ENCODE measurements at places on chromosomes 1 and 21. TPM values are rescaled to one million over a fixed set of nuclear protein-coding genes. Genes with fewer than 3 reads are reported as not detected.

HTR1D gene
- total RNA-seq: 3.5 TPM

HCRTR1 gene
- total RNA-seq: not detected

LDLRAD1 gene
- 0.30 TPM for total RNA-seq

DNA sequence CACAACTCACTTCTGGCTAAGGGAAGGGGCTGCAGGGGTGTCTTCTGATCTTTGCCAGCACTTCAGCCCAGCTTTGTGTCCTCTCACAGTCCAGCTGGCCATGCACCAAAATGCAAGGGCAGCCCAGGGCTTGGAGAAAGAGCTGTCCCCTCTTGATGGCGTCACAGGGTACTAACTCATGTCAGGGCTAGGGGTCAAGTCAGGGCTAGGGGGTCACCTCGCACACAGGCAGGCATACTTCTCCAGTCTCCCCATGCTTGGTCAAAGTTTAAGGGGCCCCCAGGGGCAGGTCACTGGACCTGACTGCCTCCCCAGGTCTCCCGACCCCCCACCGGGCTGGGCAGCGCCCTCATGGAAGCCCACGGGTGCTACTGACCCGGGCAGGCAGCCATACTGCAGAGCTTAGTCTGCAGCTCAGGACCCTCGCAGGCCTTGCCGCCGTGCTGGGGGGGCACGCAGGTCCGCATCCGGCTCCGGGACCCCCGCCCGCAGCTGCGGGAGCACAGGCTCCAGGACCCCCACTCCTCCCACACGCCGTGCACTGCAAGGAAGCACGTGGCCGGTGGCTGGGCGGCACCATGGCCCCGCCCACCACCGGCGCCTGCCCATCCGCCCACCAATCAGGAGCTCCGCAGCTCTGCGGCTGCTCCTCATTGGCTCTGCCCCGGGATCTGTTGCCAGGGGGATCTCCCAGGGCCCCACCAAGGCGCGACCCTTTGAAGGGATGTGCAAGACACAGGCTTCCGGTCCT is 21.5 kb downstream of the ADGRB2 start:
- no peak for DNase-seq
- H3K27me3 ChIP-seq: no peaks in the 10 kb centered on the region
- H3K36me3 ChIP-seq: no peaks in the 10 kb centered on the region

FMOD gene
- total RNA-seq: not detected

- DNase-seq: no peak
- H3K36me3 ChIP-seq: no peaks in the 10 kb centered on the region
- no peak overlapping the region for H3K4me3 ChIP-seq
- H3K4me1 ChIP-seq: no peaks in the 10 kb centered on the region
Measured at GRCh38 chr1:25716320-25716719, 83.7 kb upstream of the SELENON start.

GRCh38 chr1:192580351-192580962 is 4.9 kb downstream of the RGS1 start:
- peak; percentile 42 for DNase-seq
- H3K4me1 ChIP-seq: no peaks in the 10 kb centered on the region
- no peak overlapping the region for H3K27ac ChIP-seq
- H3K4me3 ChIP-seq: no peak overlapping the region
- H3K36me3 ChIP-seq: no peaks in the 10 kb centered on the region
- no peaks in the 10 kb centered on the region for H3K27me3 ChIP-seq

DNA sequence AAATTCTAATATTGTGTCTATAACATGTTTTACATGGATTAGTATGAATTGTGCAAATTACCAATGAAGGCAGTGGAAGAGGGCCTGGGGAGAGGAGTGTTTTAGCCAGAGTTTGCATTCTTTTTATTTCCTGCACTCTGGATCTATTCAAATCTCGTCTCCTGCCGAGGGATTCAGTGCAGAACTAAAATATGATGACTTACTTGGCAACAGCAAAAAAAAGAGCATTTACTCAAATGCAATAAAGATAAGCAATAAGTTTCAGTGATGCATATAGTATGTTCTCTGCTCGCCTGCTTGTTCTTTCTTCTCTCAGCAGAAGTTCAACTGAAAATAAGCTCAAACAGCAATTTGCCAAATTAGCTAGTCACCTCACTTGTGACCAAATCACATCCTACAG is 33.4 kb upstream of the NRIP1 start:
- H3K27ac ChIP-seq: no peak overlapping the region
- no peak overlapping the region for H3K4me3 ChIP-seq
- no peaks in the 10 kb centered on the region for H3K27me3 ChIP-seq
- no peaks in the 10 kb centered on the region for H3K36me3 ChIP-seq
- no peaks in the 10 kb centered on the region for H3K4me1 ChIP-seq

HSD3B2 gene
- total RNA-seq: 1.4 TPM

SLC9C2 gene
- not detected for total RNA-seq
